ENCODE measurements at places on chromosomes 3 and 15.

DNA sequence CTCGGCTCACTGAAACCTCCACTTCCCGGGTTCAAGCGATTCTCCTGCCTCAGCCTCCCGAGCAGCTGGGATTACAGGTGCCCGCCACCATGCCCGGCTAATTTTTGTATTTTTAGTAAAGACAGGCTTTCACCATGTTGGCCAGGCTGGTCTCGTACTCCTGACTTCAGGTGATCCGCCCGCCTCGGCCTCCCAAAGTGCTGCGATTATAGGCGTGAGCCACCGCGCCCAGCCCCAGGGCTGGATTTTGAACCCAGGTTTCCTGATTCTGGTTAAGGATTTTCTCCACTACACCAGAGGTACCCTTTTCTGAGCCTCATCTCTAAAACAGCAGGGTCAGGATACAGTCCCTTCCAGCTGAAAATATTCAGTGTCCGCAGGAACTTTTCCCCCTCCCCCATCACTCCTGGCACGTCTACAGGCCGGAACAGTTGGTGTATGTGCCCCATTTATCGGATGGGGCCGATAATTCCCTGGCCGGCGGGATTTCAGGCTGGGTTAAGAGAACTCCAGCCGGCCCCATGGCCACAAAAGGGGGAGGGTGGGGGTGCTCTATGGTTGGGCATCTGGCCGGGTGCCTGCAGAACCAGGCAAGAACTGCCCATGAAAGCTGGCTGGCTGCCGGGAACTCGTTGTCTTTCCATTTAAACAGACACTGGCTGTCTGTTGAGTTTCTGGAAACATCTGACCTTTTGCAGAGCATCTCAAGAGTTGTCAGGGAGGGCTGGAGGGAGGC lies 26.8 kb upstream of the SEMA4B start:
- DNase-seq: no peak

- no peak for DNase-seq
Measured at GRCh38 chr15:80819001-80819400, 39.8 kb downstream of the CEMIP start.

DNA sequence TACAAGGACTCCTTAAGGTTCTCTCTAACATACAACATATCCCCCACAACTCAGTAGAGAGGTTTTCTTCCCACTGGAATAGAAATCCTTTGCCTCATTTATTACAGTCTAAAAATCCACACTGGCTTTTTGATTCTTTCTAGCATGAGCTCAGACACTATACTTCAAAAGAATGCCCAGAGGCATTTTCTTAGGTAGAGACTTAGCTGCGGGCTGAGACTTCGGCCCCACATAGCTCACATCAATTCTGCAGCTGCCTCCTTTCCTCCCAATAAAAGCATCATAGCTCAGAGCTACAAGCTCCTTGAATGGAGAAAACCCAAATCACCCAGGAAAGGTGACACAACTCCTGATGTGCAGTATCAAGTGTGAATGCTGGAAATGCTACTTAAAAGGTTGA lies 52.4 kb downstream of the AAGAB start:
- DNase-seq: no peak

DNA sequence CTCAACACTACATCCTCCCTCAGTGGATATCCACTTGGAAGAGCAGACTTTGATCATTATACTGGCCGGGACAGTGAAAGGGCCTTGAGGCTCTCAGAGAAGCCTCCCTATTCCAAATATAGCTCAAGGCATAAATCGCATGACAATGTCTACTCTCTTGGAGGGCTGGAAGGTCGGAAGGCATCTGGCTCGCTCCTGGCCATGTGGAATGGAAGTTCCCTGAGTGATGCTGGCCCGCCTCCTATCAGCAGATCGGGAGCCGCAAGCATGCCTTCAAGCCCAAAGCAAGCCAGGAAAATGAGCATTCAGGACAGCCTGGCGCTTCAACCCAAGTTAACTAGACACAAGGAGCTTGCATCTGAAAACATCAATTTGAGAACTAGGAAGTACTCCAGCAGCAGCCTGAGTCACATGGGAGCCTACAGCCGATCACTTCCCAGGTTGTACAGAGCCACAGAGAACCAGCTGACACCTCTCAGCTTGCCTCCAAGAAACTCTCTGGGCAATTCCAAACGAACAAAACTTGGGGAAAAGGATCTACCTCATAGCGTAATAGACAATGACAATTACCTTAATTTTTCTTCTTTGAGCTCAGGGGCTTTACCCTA lies 25.4 kb downstream of the PHLDB2 start:
- no peak for DNase-seq

DNA sequence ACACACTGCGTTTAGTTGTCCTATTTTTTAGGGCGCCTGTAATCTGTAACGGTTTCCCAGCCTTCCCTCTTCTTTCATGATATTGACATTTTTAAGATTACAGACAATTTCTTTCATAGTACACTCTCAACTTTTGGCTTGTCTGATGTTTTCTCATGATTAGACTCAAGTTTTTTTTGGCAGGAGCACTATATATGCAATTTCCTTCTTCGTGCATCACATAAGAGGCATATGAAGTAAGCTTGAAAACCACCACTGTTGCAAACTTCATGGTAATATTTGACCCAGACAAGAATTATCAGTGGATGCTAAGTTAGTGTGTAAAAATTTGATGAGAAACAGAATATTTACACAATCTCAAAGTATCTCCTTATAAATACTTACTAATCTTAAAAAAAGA lies 119.2 kb upstream of the CMC1 start:
- DNase-seq: no peak

- DNase-seq: peak; percentile 89
Measured at GRCh38 chr3:126679318-126679751, 24.4 kb upstream of the TXNRD3 start.

- no peak for DNase-seq
Measured at GRCh38 chr3:170848292-170848917, 21.6 kb downstream of the RPL22L1 start.

- no peak for DNase-seq
Measured at GRCh38 chr3:152382312-152383135, 113.8 kb downstream of the MBNL1 start.

GRCh38 chr3:142296507-142296906 lies 71.1 kb upstream of the GK5 start:
- no peak for DNase-seq

- no peak for DNase-seq
Measured at GRCh38 chr3:134852893-134853351, 57.9 kb downstream of the EPHB1 start.

DNA sequence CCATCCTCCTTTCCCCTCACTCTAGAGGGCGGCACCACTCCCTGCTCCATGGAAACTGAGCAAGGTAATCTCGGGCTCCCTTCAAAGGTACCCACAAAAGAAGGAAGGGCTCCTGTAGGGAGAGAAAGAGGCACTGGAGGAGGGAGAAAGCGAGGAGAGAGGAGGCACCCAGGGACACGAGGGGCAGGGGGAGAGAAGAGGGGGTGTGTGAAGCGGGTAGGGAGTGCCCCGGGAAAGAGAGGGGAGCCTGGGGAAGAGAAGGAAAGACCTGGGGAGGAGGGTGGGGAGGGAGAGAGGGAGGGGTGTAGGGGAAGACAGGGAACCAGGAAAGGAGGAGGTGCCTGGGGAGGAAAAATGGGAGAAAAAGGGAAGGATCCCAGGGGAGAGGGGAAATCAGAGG lies 523 bp downstream of the VILL start:
- DNase-seq: no peak

- no peak for DNase-seq
Measured at GRCh38 chr3:45064512-45065372, 38.6 kb downstream of the CLEC3B start.

DNA sequence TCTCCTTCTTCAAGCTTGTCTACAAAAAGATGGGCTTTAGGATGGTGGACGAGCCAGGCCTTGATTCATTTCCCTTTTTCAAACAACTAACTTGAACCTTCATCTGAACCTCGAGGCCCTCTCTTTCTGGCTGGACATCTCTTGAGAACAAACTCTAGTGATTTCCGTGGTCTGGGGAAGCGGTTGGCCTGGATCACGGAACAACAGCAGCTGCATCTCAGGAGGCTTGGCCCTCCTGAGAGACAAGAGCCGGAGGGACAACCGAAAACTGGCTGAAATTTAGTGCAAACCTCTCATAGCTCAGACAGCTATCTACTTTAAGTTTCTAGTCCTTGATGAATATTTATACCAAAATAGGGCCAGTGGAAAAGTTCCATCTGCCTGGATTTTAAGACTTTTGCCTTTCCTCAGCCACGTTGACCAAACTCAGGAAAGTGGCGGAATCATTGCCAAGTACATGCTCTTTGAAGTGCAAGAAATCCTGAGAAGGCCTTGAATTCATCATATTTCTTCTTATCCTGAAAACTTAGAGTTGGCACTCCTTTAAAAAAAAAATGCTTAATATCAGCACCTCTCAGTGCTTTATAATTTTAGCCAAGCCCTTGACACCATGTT lies 14.5 kb downstream of the LMCD1 start:
- DNase-seq: no peak

GRCh38 chr3:183213415-183214276 lies 39.4 kb upstream of the B3GNT5 start:
- DNase-seq: no peak

DNA sequence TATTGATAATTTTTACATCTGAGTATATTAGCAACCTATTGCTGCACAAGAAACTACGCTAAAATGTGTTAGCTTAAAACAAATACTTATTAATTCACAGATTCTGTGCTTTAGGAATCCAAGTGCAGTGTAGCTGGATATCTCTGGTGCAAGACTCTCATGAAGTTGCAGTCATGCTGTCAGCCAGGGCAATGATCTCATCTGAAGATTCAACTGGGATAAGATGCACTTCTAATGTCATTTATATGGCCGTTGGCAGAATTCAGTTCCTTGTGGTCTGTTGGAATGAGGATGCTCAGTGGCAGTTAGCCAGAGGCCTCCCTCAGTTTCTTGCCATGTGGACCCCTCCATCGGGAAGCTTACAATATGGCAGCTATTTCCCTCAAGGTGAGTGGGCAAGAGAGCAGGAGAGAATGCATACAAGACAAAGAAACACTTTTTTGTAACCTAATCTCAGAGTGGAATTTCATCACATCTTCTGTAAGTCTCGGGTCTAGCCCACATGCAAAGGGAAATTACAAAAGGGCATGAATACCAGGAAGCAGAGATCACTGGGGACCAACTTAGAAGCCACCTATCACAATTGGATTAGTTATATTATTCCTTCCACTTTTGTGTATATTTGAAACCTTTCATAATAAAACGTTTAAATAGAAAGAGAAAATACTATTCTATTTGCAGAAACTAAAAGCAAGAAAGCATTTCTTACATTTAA lies 61.6 kb downstream of the DPH6 start:
- DNase-seq: no peak

DNA sequence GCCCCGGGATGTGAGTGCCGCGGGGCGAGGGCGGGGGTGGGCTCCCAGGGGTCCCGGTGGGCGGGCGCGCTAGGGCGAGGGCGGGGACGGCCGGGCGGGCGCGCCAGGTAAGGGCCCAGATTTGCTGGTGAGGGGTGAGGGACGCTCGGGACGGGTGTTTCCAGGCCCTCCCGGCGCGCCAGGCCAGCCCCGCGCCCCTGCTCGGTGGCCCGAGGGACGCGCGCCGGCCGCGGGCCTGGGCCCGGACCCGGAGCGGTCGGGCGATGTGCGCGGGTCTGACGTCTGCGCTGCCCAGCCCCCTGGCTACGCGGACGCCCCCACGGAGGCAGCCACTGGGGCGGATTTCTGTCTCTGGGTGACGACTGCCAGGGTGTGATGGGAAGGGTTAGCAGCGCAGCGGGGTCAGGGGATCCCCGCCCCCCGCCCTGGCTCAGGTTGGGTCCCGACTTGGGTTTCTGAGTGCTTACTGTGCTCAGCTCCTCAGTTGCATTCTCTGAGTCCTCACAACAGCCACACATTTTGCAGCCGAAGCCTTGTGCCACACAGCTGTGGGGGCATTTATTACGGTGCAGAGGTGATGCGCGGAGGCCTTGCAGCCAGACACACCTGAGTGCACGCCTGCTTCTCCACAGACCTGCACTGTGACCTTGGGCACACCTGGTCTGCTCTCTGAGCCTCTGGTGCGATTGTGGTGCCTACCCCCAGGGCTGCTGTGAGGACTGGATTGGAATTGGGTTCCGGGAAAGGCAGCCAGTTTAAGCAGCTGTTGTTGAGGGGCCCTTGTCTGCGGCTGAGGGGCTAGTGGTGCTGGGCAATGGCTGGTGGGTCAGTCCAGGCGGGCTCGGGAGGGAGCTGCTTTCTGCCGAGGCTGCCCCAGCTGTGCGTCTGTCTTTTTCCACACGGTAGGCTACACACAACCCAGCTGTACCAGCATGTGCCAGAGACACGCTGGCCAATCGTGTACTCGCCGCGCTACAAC lies 523 bp downstream of the HDAC11 start:
- peak; percentile 34 for DNase-seq

- no peak for DNase-seq
Measured at GRCh38 chr15:61680260-61681037, 379.8 kb downstream of the VPS13C start.

- no peak for DNase-seq
Measured at GRCh38 chr3:79910337-79910736, 142.5 kb upstream of the ROBO1 start.

DNA sequence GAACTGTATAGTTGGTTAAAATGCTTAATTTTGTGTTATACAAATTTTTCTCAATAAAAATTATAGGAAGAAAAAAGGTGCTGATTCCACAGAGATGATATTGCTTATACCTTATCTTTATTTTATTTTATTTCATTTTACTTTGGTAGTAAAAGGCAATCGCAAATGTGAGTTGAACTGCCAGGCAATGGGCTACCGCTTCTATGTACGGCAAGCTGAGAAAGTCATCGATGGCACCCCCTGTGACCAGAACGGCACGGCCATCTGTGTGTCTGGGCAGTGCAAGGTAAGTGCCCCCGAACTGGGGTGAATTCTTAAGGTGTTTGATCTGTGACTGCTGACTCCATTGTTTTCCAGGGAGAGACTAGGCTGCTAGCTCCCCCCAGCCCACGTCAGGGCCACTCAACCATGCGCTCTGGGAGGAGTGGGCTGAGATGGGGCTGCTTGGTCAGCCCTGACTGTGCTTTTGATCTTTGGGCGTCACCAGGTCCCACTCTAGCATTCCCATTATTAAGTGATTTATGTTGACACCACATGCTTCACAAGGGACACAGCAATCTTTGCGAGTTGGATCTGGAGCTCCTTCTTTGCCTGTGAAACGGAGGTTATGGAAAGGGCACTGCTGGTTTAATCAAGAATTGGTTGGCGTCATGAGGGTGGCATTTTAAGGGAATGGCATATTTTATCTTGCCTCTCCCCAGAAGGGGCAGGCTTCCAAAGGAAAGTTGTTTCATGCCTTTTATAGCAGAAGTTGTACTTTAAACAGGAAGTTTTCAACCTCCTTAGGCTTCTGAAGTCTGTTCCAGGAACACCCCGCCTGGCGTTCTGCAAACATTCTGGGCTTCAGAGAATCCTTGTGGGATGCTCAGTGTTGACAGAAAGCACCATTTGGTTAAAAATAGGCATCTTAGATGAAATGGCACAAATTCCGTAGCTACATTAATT lies 296.5 kb downstream of the THSD4 start:
- no peak for DNase-seq

DNA sequence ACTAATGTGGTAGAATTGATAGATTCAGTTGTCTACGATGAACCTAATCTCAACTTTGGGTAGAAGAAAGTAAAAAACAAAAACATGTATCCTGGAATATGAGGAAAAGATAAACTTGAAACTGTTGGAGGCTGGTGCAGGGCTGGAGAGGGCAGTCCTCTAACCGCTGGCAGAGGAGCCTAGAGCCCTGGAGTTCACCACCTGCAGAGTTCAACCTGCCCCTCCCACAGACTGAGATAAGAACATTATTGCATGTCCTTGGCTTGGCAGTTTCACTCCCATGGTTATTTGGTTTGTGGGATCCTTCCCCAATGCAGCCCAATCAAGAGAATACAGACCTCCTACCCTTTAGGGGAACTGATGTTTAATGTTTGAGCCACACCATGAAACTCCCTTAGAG lies 53.2 kb upstream of the GATM start:
- DNase-seq: no peak

- no peak for DNase-seq
Measured at GRCh38 chr3:72178463-72179106, 393.6 kb upstream of the PROK2 start.

Data from NCI-H1417 (cell line).